Sciatic nerve (tissue), 2 donors: ENCODE measurements at places on chromosomes 1 and 21.

DNA sequence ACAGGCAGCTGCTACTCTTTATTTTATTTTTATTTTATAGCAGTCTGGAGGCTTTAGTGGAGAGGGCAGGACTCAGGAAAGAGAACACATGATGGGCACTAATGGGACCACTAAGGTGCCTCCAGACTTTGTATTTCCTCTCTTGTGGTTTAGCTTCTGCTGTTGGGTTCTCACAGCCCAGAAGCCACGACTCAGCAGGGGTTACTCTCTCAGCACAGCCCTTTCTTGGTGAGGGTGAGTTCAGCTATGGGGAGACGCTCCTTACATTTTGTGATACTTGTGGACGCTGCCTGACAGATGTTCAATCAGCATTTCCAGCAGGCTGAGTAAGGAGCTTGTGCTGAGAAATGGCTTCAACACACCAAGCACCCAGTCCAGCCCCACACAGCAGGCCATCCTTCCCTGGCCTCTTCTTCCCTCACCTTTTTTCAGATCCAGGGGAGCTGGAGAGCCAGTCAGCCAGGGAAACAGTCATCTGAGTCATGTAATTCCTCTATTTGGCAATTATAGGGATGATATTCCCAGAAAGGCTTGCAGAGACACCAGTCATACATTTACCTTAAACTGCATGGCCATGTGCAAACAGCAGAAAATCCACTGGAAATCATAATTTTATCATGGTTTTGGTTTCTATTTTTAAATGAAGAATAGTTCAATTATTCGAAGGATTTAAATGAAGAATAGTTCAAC lies 53.2 kb upstream of the RAB3GAP2 start:
- DNase-seq = no peak

GRCh38 chr1:239792157-239792556 lies 299.5 kb upstream of the FMN2 start:
- no peak for DNase-seq

DNA sequence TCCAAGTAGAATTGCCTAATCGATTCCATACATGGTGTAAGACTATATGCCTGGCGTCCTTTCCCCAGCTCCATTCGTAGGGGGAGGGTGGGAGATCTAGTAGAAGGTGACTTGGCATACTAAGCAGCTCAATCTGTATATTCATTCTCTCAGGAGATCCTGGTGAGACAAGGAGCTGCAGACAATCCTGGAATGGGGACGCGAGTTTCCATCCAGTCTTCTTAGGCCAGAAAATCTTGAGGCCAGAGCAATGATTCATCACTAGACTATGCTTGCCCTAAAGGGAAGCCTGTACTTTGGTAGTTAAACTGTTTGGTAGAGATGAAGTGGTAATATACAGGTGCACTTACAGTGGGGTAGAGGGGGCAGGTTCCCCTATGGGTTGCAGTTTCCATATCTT lies 468.7 kb downstream of the ADGRL2 start:
- no peak for DNase-seq

- DNase-seq = no peak
Observed at GRCh38 chr1:168079761-168080160, 57.0 kb downstream of the GPR161 start.

GRCh38 chr1:164417016-164417704 lies 141.8 kb upstream of the PBX1 start:
- no peak for DNase-seq

DNA sequence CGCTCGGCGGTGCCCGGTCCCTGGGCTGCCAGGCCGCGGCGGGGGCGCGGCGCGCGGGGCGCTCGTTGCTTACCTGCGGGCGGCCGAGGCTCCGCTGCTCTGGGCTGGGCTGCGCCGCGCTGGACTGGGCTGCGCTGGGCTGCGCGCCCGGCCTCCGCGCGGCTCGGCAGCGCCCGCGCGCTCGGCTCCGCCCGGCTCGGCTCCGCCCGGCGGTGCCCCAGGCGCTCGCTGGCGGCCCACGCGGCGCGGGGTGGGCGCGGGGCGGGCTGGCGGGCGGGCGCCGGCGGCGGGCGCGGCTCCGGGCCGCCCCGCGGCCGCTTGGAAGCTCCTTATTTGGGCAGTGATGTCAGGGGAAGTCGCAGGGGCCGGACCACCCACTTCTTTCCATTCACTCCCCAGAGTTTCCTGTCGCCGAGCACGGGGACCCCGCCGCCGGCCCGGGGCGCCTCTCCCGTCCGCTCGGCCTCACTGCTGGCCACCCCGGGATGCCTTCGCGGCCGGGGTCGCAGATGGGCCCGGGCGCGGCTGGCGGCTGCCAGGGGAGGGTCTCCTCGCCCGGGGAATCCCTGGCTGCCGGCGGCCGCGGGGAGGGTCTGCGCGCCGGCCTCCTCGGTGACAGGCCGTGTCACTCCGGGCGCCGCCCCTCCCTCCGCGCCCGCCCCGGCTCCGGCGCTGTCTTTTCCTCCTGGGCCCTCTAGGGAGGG lies 177.7 kb upstream of the EDN2 start:
- DNase-seq = peak; percentile 80

DNA sequence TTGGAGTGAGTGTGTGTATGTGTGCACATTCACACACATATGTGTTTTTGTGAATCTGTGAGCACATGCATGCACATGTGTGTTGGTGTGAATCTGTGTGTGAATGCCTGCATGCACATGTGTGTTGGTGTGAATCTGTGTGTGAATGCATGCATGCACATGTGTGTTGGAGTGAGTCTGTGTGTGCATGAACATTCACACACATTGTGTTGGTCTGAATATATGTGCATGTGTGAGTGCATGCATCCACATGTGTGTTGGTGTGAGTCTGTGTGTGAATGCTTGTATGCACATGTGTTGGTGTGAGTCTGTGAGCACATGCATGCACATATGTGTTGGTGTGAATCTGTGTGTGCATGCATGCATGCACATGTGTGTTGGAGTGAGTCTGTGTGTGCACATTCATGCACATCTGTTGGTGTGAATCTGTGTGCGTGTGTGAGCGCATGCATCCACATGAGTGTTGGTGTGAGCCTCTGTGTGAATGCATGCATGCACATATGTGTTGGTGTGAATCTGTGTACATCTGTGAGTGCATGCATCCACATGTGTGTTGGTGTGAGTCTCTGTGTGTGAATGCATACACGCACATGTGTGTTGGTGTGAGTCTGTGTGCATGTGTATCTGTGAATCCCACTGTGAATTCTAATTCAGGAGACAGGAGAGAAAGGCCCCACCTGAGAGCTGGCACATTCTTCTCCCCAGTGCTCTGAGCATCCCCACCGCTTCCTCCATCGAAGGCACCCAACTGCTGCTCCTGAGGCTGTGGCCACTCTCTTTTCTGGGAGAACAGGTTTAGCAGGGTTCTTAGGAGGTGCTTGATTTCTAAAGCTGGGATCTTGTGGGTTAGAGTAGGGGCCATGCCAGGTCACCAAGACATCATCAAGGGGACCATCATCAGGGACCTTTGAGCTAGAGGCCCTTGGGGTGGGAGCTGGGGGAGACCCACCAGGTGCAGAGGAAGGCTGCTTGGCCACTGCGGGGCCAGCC lies 117.5 kb upstream of the ARHGEF16 start:
- no peak for DNase-seq

GRCh38 chr1:225435487-225435886 lies 7.6 kb upstream of the LBR start:
- no peak for DNase-seq

DNA sequence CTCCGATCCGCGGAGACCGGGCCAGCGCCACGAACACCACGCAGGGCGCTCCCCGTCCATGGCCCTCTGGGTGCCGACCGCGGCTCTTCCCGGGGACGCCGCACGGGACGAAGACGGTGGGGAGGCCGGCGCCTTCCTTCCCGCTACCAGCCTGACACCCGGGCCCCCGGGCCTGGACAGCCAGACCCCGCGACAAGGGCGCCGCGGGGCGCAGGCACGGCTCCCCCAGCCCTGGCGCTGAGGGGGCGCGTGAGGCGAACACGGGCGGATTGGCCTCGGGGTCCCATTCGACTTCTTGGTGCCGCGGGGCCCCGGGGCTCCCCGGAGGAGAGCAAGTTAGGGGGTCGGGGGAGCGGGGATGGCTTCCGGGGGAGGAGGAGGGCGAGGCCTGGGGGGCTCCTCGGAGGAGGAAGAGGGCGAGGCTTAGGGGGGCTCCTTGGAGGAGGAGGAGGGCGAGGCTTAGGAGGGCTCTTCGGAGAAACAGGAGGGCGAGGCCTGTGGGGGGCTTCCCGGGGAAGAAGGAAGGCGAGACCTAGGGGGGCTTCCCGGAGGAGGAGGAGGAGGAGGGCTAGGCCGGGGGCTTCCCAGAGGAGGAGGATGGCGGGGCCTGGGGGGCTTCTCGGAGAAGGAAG lies 537 bp upstream of the KLHL17 start:
- no peak for DNase-seq

DNA sequence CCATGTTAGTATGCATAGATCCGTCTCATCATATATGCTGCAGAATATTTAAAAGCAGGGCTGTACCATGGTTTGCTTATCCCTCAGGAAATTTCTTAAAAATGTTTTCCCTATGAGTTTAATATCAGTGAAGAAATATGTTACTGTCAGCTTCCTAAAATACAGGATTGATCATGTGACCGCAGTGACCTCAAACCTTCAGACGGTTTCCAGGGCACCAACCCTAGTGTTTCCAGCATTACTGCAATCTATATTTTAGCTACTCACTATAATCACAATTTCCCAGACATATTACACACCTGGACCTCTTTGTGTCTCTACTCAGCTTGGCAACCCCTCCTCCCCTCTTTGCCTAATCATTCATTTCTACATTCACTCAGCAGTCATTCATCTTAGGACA lies 7.7 kb upstream of the SDHB start:
- no peak for DNase-seq

- DNase-seq = no peak
Observed at GRCh38 chr1:24235921-24236788, 49.1 kb upstream of the IFNLR1 start.

DNA sequence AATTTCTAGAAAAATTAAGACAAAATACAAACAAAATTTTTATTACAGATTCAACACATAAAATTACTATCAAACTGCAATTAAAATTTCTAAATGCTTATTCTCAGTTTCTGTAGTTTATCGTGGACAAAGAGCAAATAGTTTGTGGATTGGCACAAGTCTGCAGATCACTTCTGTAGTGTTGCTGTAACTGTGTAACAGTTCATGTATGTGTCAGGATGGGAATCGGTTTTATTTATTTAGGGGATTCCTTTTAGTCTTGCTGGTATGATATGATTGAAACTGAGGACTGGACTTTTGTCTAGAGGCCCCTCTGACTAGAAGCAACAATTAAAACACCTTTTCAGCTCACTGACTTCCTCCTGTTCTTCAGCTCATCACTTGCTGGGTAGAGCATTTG lies 60.8 kb downstream of the LRIG2 start:
- no peak for DNase-seq

- DNase-seq = no peak
Observed at GRCh38 chr1:65104854-65105534, 43.0 kb upstream of the AK4 start.

GRCh38 chr1:221302357-221302756 lies 423.1 kb downstream of the HLX start:
- DNase-seq = no peak

DNA sequence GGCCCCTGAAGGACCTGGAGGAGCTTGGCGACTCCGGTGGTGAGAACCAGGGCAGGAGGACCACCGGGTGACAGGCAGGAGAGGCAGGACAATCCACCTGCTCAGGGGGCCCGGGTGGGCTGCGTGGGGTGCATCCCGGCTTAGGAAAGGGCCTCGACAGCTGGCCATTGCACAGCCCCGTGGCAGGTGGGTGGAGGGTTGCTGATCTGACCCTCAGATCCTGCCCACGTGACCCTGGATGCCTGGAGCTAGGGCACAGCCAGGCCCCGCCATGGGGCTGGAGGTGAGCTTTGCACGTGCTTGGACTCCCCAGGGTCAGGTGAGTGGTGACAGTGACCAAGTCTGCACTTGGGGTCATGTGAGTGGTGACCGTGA lies 35.5 kb upstream of the SLC19A1 start:
- DNase-seq = peak; percentile 41

DNA sequence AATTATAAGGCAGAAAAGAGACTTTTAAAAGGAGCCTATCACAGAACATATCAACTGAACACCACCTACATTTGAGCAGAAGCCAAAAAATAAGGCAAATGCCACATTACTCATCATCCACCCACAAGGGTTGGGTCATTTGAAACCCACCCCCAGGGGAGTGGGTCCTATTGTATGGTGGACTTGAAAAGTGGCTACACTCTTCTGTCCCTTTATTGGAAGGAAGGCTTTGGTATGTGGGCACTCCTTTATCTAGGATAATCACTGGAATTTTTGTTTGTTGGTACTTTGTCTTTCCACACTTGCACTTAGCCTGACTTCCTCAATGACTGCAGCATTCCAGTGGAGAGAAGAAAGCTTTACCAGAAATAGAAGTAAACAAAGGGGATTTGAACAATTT lies 157.2 kb upstream of the COL11A1 start:
- no peak for DNase-seq
